ENCODE measurements at places on chromosomes 16 and 17.

- no peak for DNase-seq
Observed at GRCh38 chr16:4624827-4625559, 367 bp downstream of the MGRN1 start.

DNA sequence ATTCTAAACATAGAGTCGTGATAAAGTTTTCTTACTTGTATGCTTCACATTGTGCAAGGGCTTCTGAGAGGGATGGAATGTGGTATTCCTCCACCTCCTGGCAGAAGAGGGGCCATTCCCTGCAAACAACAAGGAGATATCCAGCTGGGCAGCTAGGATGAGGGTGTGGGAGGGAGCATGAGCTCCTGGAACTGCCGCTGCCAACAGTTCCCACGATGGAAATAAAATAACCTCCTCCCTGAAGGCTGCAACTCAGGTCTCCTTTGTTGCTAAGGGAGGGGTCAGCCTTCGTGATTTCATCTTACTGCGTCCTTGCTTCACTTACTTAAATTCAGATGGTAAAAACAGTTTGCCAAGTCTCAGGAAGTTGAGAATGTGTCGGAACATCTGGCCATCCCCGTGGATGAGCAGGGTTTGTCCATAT lies 15.6 kb downstream of the PLEKHG4 start:
- DNase-seq, result no peak

- no peak for DNase-seq
Observed at GRCh38 chr17:10031606-10032005, 126.5 kb upstream of the RCVRN start.

GRCh38 chr17:79202480-79202879 lies 127.9 kb downstream of the ENGASE start:
- no peak for DNase-seq

DNA sequence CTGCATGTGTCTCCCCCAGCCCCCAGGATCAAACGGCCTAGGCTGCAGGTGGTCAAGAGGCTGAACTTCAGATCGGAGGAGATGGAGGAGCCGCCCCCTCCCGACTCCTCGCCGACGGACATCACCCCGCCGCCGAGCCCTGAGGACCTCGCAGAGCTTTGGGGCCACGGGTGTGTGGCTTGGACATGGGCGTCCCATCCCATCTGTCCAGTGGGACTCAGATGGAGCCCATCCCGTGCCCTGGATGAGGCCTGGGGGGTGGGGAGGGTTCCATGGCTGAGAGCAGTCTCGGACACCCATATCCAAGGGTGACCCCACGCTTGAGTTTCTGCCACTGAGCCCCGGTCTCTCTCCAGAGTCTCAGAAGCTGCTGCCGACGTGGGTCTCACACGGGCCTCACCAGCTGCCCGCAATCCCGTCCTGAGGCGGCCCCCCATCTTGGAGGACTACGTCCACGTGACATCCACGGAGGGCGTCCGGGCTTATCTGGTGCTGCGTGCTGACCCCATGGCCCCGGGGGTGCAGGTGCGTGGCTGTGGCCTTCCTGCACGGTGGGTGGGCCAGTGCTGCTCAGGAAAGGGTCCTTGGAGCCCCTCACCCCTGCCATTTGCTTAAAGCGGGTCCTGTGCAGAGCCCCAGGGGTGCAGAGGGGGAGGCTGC lies 901 bp downstream of the CHTF18 start:
- DNase-seq, result no peak

DNA sequence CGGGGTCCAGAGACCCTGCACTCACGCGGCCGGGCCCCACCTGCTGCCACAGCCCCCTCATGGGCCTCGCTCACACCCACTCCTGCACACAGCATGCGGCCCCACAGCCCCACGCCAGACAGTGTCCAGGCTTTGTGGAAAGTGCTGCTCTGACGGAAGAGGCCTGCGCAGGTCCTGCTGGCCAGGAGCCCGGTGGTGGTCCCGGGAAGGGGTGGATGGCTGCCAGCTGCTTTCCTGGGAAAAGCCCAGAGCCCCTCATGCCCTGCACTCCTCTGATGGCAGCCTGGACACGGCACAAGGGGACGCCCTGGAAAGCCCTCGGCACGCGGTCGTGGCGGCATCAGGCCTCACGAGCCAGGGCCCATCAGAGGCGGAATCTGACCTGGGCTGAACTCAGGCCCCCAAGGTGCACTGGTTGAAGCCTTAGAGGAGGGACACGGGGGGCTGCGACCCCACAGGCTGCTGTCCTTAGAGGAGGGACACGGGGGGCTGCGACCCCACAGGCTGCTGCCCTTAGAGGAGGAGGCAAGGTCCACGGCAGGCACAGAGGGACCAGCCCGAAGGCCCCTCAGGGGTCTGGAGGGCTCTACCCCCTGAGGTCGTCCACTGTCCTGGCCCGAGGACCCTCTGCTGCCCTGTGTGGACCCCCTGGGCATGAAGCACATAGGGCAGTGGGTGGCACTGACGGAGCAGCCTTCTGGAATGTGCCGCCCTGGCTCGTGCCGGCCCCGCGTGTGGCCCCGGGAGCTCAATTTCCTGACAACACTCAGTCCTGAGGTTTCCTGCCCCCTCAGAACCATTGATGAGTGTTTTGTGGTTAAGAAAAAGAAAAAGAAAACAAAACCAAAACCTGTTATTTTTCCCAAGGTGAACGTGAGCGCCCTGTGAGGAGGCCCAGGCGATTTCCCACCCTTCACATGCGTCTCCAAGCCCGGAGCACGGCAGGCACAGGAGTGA lies 22.1 kb downstream of the SOX8 start:
- DNase-seq, result no peak

GRCh38 chr17:19248151-19248927 lies 11.2 kb downstream of the EPN2 start:
- no peak for DNase-seq

DNA sequence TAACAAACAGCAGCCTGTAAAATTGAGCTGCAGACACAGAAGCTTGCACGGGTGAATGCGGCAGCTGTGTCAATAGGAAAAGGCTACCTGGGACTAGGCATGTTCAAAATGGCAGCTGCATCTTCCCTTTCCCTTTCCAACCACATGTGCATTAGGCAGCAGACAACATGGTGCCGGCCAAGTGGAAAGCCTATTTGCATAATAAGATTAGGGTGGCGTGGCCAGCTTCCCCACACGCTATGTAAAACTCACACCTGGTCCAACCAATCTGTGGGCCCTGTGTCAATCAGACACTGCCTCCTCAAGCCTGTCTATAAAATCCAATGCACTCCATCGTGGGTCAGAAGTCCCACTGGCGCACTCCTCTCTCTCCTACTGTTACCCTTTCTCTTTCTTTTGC lies 61.0 kb upstream of the RBBP6 start:
- DNase-seq, result no peak

DNA sequence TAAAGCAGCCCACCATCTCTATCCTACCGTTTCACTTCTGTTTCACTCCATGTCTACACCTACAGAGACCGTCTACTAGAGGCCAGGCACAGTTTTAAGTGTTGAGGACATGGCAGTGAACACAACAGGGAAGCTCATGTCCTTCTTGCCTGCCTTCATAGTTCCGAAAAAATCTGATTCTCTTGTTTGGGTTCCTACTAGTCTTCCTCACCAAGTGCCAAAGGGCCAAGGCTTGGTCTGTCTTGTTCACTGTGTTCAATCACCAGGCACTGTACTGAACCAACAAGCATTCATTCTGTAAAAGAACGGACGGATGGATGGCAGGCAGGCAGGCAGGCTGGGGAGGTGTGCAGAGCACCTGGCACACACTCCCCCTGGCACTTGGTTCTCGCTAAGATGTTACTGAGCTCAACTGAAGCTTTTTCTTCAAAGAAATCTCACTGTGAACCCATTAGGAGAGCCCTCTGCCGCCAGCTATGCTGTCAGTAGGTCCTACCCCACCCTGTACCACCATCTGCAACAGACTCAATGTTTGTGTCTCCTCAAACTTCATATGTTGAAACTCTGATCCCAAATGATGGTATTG lies 2.5 kb downstream of the DEXI start:
- no peak for DNase-seq

DNA sequence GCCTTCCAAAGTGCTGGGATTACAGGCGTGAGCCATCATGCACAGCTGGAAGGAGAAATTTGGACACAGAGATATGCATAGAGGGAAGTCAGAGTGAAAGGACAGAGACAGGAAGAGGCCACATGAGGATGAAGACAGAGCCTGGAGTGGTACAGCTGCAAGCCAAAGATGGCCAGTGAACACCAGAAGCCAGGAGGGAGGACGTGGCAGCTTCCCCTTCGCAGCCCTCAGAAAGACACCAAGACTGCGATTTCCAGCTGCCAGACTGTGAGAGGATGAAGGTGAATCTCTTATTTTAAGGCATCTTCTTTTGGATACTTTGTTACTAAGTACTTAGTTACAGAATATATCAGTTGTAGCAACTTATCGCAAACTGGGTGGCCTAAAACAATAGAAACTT lies 60.5 kb upstream of the PLCG2 start:
- no peak for DNase-seq

- no peak for DNase-seq
Observed at GRCh38 chr17:77724876-77725615, 233.5 kb upstream of the TNRC6C start.

DNA sequence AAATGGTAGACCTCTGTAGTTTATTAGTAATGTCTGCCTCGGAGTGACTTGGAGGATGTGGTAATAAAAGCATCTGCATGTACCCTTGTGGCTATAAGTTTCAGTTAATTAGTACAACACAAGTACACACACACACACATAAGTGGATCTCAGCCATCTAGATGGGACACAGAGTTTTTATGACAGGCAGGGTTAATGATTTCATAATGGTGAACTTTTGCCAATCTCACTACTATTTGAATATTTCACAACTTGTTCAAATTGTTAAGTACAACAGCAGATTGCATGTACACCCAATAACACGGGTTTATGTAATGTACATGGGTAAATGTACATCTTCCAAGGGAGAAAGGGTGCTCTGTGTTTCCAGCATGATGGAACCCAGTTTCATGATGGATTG lies 511.3 kb upstream of the HSBP1 start:
- DNase-seq, result no peak

DNA sequence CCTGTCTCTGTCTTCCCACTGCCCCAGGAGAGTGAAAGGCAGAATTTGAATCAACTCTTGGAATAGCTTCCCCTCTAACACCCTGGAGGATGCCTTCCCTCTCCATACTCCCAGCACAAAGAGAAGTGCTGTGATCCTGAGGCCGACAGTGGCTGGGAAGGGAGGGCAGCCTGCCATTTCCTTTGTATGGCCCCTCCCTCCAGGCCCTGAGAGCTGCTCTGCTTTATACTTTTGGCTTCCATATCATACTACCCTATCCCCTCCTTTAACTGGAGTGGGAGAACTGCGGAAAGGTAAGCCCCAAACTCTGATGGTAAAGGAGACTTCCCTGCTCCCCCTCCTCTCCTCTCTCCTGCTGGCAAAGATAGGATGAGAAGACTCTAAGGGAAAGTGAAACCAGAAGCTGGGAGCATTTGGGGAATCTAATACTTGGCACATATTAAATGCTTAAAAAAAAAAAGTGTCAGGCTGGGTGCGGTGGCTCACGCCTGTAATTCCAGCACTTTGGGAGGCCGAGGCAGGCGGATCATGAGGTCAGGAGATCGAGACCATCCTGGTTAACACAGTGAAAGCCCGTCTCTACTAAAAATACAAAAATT lies 4.1 kb upstream of the MED24 start:
- no peak for DNase-seq

DNA sequence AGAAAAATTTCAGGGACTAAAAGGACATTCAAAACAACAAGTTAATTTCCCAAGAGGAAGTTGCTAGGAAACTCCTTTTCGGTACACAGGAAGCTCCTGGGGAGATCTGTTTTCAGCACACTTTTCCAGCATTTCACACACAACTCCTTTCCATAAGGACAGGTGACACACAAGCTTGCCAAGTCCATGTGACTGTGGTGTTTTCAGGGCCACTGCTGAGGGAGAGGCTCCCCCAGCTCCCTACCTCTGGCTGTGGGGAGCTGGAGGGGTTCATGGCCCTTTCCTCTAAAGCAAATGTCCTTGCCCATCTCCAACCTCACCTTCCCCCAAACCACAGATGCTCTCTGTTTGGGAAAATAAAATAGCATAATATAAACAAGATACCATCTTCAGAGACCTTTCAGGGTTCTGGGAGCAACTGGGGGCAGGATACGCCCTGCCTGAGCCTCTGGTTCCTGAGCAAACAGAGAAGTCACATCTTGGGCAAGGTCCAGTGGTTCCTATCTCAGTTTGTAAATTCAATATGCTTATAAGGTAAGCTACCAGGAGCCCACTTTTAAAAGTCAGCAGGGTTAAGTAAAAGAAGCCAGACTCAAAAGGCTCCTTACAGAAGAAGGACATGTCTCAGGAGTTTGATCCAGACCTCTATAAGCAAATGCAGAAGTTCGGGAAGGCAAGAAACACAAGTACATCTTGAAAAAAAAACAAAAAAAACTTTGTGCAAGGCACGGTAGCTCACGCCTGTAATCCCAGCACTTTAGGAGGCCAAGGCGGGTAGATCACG lies 3.0 kb downstream of the PDZD9 start:
- no peak for DNase-seq

DNA sequence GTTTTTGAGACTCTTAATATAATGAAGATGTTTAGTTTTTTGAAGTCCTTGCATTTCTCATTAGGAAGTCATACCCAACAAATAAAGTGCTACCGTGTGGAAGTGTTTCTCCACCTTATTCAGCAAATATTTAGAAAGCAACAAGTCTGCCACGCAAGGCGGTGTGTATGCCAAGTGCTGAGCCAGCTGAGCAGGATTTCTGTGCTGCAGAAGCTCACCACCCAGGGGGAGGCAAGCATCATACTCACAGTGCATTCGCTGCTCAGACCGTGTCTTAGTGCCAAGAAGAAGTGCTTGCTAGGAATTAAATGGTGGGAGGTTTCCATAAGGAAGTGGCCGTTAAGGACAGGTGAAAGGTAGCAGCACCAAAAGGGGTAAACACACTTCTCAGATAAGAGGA lies 111.2 kb downstream of the ARHGAP44 start:
- DNase-seq, result no peak

DNA sequence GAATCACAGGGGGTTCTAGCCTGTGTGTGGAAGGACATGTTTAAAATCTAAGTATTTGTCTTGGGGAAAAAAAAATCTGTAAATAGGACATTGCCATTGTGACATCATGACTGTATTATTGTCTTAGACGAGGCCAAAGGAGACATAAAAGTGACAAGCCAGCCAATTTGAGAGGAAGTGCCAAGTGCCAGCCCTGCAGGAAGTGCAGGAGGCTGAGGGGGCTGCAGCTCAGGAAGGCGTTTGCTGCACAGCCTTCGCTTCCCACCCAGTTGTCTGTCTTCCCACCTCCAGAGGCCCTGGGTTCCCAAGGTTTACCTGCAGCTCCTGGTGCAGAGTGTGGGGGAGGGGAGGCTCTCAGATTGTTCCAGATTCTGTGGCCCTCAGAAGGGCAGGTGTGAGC lies 1.3 kb downstream of the ADCY7 start:
- DNase-seq, result no peak

Measured in NCI-H446 (cell line).